ENCODE measurements at places on chromosomes 11 and 22.

- no peak for DNase-seq
Measured at GRCh38 chr11:133388975-133389568, 143.2 kb downstream of the OPCML start.

GRCh38 chr22:46796566-46797195, 34.2 kb downstream of the TBC1D22A start:
- DNase-seq, result no peak

DNA sequence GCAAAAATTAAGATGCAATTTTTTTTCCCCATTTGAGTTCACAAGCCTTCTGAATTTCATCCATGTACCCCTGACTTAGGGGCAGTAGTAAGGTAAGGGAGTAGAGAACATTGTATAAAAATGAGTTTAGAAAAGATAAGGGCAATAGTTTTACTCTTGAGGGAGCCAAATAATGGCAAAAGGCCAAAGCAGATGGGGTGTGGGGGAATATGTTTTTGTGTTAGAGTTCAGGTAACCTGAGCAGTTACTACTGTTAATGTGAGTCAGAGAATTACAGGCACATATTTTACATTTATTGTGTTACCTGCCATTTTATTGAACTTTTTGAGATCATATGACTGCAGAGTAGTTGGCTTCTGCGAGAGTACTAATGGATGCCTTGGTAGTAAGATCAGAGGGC, 3.1 kb downstream of the EED start:
- DNase-seq, result no peak

GRCh38 chr11:104653407-104653806, 244.9 kb downstream of the CASP12 start:
- DNase-seq, result no peak

GRCh38 chr11:64720167-64720566, 2.8 kb downstream of the NRXN2 start:
- DNase-seq, result no peak

- no peak for DNase-seq
Measured at GRCh38 chr22:35752006-35752862, 34.6 kb downstream of the APOL5 start.

Measured in activated naive CD8-positive, alpha-beta T cell treated with anti-CD3 and anti-CD28 coated beads for 36 hours (primary cell).